ENCODE measurements at places on chromosomes 16 and 17.

- no peak for DNase-seq
Observed at GRCh38 chr16:83835586-83836566, 28.1 kb downstream of the HSBP1 start.

DNA sequence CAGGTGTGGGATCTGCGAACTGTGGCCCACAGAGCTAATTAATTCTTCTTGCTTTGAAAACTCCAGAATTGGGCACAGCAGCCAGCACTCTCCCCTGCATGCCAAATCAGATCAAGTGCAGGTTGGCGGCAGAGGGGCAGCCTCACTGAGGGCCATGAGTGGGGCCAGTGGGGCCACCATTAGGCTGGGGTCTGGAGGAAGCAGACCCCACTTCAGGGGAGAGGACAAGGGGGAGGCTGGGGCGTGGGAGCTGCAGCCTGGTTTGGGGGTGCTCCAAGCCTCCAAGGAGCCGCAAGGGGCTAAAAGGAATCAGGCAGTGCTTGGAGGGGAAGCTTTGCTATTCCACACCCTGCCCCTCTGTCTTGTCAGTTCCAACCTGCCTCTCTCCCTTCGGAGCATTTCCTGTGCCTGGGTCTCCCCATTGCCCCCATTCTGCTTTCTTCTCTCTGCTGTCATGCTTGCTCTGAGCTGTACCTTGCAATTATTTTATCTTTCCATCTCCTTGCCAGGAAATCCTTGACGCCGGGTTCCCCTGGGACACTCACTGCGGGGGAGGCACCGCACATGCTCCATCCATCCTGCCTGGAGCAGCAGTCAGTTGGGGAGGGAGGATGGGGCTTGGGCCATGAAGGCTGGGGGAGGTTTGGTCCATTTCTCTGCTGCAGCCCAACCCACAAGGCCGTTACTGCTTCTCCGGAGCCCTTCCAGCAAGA lies 3.3 kb upstream of the ABCC3 start:
- no peak for DNase-seq

GRCh38 chr17:63699638-63700527 lies at the start of gene LIMD2:
Gene LIMD2, minus strand, starts transcription at chr17:63700125. Its CDS starts 827 bp downstream, at chr17:63699298.
- DNase-seq = peak; percentile 50

GRCh38 chr17:77879896-77880280 lies 78.6 kb upstream of the TNRC6C start:
- no peak for DNase-seq

- no peak for DNase-seq
Observed at GRCh38 chr17:68170246-68170645, 77.6 kb upstream of the AMZ2 start.

DNA sequence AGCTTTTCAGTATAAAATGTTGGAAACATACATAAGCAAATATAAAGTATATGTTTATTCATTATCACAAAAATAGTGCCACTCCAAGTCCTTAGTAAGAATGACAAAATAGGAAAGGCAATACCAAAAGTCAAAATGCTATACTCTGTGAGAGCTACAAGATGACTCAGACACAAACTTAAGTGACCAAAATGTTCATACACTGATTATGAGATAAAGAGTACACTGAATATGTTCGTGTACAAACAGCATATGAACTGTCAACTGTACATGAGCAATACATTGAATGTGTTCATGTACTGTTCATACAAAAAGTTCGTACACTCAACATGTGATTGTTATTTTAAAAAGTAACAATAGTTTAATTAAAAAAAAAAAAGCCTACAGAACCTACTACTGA lies 103.3 kb downstream of the CA4 start:
- no peak for DNase-seq

DNA sequence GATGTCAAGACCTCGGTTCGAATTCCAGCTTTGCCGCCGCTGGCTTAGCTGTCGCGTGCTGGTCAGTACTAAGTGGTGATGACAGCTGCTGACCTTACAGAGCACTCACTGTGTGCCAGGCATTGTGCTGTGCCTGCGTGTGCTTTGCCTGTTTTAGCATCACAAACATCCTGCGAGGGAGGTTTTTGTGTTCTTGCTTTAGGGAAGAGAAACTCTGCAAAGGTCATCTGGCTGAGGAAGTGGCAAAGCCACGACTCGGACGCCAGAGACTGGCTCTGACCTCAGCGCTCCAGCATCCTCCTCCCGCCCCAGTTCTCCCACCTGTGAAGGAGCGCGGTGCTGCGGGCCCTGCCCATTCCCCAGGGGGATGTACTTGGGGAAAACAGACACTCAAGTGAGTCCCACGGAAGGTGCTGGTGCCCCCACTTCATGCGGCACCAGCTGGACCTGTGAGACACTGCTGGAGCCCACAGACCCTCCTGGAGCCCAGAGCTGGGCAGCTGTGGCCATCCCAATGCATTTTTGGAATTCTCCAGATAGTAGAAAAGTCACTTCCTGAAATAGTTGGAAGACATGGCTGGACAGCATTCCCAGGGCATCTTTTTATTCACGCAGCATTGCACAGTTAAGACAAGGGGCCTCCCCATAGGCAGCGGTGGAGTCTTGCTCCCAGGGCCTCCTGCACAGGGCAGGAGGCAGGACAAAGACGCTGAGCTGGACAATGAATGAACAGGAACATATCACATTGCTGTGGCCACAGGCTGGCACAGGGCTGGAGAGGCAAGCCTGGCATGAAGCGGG lies 20.0 kb upstream of the HERPUD1 start:
- DNase-seq = no peak

GRCh38 chr17:77449908-77450741 lies 309.4 kb downstream of the SEC14L1 start:
- DNase-seq = no peak

- no peak for DNase-seq
Observed at GRCh38 chr16:85461814-85462713, 151.1 kb upstream of the GSE1 start.

- DNase-seq = no peak
Observed at GRCh38 chr16:35431829-35432663, 1972.6 kb downstream of the TP53TG3F start.

GRCh38 chr17:64147110-64148016 lies 17.4 kb upstream of the ERN1 start:
- no peak for DNase-seq

- DNase-seq = no peak
Observed at GRCh38 chr16:88102597-88102996, 151.4 kb downstream of the BANP start.

- DNase-seq = no peak
Observed at GRCh38 chr16:86232496-86232895, 277.8 kb upstream of the FOXF1 start.

DNA sequence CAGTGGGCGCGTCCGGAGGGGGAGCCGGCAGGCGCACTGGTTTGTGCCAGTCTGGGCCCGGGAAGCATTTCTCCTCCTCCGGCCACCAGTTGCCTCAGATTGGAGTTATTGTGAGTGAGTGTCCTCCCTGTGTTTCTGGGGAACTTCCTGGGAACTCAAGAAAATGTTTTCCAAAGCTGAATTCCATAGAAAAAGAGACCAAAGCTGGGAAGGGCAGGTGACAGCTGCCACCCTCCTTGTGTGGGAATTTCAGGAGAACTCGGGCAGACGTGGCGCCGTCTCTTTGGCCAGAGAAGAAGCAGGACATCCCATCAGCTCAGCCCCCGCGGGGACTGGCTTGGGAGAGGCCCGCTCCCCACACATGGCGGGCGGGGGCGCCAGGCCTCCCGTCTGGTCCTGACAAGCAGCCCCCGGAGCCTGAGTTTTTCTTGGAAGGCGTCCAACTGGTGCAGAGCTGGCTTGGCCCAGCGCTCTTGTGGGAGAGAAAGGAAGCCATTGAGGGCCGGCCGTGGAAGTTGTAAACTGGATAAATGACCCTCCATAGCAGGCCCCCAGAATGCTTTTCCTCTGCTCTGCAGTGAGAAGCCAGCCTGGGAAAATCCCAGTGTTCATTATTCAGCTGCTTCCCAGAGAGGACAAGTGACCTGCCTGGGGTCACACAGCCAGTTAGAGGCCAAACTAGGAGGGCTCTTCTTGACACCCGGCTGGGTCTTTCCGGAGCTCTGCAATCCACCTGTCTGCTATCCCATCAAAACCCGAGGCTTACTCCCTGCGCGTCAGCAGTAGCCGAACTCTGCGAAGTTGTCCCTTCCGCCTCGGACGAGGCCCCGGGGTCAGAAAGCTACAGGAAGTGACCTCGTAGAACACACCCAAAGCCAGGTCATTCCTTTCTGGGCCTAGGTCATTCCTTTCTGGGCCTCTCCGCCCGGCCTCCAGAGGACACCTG lies 39.2 kb upstream of the GSE1 start:
- no peak for DNase-seq

GRCh38 chr16:88454523-88454947 lies 1.5 kb downstream of the ZFPM1 start:
- DNase-seq = no peak

All from stimulated activated CD4-positive, alpha-beta T cell treated with anti-CD3 and anti-CD28 coated beads, TNF-alpha, amount 100 ng/mL, for 48 hours (primary cell).